ENCODE measurements at places on chromosomes 11 and 22. TPM values are rescaled to one million over a fixed set of nuclear protein-coding genes. Genes with fewer than 3 reads are reported as not detected.

The UQCC3 gene
- total RNA-seq = 2.9 TPM

DNA sequence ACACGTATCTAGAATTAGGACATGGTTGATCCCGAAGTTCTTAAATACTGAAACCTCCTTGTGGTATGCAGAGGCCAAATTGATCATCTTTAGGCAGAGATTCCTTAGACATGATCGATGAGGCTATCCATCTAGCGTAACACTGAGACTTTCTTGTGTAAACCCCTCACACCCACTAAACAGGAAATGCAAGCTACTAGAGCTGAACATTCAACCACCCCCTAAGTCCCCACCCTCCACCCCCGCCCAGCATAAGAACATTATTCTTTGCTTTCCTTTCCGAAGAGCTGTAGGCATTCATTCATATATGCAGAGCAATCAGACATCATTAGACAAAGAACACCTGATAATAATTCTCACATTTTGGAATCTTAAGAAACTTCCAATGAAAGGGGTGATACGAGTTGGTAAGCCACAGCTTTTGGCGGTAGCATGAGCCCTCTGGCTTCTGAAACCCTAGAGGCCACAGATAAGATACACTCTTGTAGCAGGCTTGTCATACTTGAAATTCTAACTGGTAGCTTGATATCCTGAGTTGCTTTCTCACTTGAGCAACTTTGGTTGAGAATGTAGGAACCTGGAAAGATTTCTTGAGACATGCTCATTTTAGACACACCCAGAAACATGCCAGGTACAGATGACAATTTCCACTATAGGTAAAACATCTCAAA lies 42.2 kb downstream of the FLI1 start:
- DNase-seq = no peak

GRCh38 chr11:110027627-110028371 lies 65.4 kb upstream of the ZC3H12C start:
- no peak for DNase-seq

GRCh38 chr11:63770763-63771162 lies 2.2 kb upstream of the ZFTA start:
- no peak for DNase-seq

DNA sequence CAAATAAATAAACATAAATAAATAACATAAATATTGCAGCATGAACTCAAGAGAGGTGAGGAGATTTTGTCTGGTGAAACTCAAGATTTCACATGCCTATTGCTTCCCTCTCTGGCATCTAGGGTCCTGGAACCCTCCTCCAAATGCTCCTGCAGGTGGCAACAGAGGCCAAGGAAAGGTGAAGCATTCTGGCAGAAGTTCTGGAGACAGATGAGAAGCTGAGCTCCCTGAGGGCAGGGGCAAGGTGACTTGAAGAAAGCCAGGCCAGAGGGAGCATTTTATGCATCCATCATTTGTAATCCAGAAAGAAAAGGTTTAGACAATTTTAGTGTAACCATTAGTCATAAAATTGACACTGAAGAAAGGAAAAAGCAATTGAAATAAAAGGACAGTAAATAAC lies 64.9 kb downstream of the ENDOD1 start:
- peak; percentile 63 for DNase-seq

DNA sequence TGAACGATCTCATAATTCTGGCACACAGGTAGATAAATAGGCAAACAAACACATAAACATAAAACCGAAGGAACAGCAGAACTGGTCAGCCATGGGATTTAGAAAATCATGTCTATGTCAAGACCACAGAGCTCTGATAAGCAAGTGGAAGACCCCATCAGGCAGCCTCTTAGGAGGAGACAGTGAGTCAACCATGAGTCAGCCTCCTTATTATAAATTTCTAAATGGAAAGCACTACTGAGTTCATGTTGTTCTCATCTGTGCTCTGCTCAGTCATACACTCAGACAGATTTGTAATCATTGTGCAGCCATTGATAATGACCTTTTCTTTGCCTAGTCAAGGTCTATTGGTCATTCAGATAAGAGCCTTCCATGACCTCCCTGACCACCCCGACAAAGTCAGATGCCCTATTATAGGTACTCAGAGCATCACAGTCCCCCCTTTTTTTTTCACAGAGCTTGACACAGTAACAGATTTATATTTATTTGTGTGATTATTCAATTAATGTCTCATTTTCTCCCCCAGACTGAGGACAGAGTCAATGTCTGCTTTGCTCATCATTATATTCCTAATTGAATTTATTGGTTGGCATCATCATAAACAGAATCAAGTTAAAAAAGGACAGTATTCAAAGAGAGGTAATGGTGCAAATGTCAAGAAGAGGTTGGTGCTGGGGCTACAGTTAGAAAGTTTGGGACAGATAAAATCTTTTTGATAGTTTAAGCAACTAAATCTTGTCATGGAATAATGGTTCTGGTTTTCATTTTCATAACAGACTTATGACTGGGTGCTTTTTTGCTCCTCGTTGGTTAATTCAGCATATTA lies 579.7 kb upstream of the CCDC90B start:
- no peak for DNase-seq

GRCh38 chr11:120795185-120795584 lies 228.7 kb upstream of the TBCEL start:
- no peak for DNase-seq

- no peak for DNase-seq
Measured at GRCh38 chr11:129592191-129592590, 216.5 kb downstream of the BARX2 start.

Measured in umbilical cord (tissue), 2 donors.